Fibroblast of skin of scalp (primary cell): ENCODE measurements at places on chromosomes 16 and 17.

DNA sequence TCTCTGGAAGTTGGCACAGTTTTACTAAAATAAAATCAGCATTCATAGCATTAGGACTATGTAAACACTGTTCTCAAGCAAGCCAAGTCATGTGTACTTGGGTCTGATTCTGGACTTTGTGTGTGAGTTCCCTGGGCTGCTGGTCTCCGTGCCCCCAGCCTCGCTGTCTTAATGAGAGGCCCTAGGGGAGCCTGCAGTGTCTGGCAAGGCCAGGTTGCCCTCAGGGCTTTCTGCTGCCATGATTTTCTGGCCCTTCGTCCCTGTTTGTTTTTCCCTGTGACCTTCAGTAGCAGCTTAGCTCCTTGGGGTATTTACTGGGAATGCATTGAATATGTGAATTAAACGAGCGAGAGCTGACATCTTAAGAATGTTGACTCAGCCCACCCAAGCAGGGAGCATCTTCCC, 161.8 kb downstream of the RPTOR start:
- peak; percentile 40 for DNase-seq

GRCh38 chr16:30004424-30004776, 6.4 kb downstream of the DOC2A start:
- no peak for DNase-seq

DNA sequence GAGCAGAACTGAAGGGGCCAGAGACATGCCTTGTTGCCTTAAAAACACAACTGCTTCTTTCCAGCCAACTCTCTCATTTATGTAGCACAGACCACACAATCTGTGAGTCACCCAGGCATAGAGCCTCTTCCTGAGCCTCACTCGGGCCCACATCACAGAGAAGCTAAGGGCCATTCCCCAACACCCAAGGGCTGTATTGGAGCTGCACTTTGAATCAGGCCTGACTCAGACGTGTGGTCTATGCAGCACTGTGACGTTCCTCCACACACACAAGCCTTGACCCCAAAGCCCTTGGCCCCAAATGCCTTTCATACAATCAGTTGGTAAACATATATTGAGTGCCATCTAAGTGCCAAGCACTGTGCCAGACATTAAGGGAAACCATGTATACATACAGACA, 308.9 kb upstream of the DYNLRB2 start:
- peak; percentile 86 for DNase-seq

DNA sequence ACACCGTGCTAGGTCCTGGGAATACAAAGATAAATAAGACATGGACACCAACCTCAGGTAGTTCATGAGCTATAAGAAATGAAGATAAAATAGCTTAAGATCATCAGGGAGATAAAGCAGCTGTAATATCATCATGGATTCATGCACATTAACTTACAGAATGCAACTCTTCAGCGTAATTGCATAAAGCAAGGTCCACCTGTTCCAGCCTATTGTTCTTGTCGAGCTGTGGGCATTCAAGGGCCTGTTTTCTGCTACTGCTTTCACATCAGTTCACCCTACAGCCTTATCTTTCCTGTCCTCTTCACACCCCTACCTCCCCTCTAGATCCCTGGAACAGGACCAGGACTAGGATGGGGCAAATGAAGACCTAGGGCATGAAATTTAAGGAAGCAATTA, 133.9 kb downstream of the SPACA3 start:
- DNase-seq: no peak

- DNase-seq: no peak
Measured at GRCh38 chr17:62700964-62701705, 73.7 kb downstream of the MRC2 start.

DNA sequence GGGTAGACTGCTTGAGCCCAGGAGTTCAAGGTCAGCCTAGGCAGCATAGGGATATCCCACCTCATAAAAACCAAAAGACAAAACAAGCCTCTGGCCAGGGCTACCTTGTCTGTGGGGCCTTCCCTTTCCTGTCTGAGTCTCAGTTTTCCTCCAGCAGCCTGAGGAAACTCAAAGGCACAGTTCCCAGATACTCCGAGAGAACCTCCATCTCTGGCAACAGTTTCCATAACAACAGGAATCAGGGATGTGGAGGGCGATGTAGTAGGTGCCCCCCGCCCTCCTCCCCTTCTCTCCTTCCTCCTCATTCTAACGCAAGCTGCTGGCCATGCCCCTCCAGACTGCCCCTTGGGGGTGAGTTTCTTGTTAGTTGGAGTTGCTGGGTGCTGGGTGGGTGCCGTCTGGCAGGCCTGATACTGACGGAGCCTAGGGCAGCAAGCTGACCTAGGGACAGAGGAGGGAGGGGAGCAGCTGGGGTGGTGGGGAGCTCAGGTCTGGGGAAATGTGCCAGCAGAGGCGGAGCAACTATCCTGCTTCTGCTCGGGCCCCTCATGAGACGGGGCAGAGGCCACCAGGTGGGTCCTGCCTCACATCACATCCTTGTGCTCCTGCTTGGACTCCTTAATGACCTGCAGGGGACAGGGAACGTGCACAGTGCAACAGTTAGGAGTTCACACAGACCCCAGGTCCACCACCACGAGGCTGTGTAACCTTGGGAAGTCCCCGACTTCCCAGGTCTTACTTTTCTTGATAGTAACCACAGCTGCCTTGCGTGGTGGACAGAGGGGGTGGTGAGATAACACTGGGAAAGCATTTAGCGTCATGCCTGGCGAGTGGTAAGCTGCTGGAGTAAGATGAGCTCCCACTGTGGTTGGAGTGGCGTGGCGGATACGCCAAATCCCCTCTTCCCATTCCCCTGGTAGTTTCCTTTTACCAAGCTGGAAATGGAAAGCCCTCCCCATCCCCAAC, 7.8 kb upstream of the EFTUD2 start:
- DNase-seq: no peak

- no peak for DNase-seq
Measured at GRCh38 chr17:70390049-70390448, 220.7 kb downstream of the KCNJ2 start.
